ENCODE measurements at places on chromosomes 11 and 22.

GRCh38 chr11:130388607-130389205 lies 39.7 kb downstream of the ADAMTS8 start:
- no peak for DNase-seq

DNA sequence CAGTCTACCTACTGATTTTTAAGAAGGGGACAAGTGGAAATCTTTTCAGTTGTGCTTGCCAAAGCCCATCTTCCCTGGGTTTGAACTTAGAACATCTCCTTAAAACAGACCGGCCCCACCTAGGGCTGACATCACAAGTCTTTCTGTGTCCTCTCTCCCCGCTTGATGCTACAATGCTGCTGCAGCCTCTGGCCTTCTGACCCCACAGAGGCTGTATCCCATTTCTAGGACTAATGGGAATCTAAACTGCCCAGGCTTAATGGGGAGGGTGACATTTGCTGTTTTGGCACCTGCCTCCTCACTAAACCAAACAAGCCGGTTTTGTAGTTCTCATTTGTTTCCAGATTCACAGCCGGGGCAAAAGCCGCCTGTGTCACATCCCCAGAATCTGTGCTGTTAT lies 121.3 kb upstream of the CADM1 start:
- no peak for DNase-seq

- DNase-seq, result no peak
These were observed 32.3 kb upstream of the SORL1 start for GRCh38 chr11:121419836-121420235.

DNA sequence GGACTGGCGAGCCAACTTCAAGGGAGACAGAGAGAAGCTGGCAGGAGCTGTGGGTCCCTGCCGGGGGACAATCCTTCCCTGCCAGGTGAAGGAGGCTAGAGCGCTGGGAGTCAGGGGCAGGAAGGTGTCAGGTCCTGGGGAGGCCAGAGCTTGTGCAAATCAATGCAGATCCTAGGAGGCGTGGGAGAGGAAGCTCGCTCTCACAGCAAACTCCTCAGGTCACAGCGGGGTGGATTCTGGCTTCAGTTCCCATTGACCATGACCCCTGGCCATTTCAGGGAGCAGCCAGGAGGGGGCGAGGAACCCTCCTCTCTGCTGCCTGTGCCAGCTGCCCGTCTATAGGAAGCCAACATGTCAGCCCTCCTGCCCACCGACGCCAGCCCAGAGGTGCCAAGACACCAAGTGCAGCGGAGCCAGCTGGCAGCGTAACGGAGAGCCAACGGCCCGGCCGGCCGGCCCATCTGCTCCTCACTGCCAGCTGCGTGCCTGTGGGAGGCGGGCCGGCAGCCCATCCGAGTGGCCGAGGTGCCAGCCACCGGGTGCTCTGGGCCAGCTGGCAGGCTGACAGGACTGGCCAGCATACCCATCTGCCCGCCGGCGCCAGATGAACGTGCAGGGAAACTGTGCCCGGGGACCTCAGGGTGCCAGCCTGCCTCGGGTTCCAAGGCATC lies 374.8 kb downstream of the MIAT start:
- DNase-seq, result no peak

- no peak for DNase-seq
These were observed 8.2 kb downstream of the PACSIN2 start for GRCh38 chr22:43006753-43007152.

GRCh38 chr22:44287121-44287693 lies 25.5 kb downstream of the SHISAL1 start:
- DNase-seq, result no peak

DNA sequence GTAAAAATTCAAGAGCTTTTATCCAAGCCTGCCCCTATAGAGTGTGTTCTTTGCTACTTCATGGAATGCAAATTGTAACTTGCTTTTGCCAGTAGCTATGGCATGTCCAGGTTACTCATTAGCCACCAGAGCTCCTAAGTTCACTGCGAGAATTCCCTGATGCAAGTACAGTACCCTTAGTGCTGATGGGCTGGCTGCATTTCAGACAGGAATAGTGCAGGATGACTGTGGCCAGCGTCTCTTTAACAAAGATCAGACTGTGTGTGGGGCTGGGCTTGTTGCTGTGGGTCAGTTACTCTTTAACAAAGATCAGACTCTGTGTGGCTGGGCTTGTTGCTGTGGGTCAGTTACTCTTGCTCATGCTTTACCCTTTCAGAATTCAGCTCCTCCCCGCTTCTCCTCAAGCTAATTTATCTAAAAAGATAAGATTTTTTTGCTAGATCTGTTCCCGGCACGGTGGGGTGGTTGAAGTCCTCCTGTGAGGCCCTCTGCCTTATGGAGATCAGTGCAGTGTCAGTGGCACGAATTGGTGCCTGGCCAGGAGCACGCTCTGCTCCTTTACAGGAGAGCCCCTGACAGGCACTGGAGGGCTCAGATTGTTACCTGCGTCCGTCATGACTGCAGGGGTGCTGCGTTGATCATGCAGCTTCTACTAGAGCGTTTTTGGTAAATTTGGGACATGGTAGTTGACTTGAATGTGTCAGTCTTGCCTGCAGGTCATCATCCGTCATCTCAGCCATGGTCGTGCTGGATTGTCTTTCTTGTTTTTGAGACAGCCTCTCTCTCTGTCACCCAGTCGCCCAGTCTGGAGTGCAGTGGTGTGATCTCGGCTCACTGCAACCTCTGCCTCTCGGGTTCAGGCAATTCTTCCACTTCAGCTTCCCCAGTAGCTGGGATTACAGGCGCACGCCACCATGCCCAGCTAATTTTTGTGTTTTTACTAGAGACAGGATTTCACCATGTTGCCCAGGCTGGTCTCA lies 27.0 kb downstream of the AP2A2 start:
- no peak for DNase-seq

GRCh38 chr11:70951139-70951804 lies 301.1 kb downstream of the SHANK2 start:
- no peak for DNase-seq

- DNase-seq, result no peak
These were observed 8.0 kb downstream of the PHRF1 start for GRCh38 chr11:584287-584686.

- DNase-seq, result no peak
These were observed 23.0 kb downstream of the LIMK2 start for GRCh38 chr22:31235081-31235480.

DNA sequence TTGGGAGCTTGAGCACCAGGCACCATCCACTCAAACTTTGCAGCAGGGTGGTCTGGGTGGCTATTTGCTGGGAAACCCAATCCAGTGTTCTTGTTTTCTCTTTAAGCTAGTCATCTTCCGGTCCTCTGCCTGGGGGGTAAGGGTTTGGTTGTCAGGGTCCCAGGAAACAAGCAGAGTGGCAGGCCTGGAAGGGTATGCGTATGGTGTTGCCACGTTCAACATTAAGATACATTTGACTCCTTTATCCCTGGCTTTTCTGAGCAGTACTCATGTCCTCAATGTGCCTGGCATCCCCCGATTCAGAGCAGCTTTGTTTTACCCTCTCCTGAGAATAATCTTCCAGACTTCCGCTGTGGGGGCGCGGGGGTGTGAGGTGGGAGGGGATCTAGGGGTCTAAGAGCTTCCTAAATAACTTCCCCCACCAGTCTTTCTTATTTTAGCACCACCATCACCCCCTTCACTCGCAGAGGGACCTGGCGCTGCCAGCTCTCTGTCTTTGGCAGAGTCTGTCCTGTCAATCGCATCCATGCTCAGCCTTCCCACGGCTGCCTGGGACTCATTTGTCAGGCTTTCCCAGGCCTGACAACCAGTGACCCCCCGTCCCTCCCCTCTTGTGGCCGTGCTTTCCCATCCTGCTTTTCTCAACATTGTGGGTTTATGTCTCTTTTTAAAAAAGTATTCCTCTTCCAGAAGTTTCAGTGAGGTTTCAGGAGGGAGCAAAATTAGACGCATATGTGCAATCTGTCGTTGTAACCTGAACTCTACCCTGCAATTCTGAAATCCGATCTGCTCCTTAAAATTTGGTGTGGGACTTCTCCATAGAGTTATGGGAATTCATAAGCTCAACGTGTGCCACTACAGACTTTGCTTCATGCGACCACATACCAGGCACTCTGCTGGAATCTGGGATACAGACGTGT lies 27.0 kb upstream of the RBFOX2 start:
- DNase-seq, result no peak

DNA sequence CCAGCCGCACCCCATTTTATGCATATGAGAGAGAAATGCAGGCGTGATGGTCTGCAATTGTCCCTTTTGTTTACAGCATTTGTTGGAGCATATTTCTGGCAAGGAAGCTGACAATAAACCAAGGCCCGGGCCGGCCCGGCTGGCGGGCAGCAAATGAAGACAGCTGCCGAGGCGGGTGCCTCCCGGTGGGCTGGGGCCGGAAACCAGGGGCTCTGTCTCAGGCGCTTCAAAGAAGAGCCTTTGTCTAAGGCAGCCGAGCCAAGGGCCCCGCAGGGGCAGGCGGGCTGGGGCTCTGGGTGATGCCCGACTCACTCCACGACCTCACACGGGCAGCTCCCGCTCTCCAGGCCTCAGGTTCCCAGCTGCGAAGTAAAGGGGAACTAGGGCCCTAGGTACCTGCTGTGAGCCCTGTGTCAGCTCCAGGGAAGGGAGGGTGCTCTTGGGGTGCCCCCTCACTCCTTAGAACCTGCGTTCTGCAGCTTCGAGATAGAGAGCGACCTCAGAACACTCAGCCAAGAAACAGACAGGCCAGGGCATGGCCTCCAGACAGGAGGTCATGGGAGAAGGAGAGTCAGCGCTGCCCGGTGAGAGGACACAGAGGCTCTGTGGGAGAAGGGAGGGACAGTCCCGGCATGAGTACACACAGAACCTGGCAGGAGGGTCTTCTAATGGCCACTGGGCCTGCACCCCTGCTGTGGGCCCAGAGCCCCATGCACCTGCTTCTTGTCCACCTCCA lies 2.4 kb downstream of the LINC01488 start:
- no peak for DNase-seq

GRCh38 chr11:35235936-35236666 lies 97.1 kb downstream of the CD44 start:
- peak; percentile 60 for DNase-seq

GRCh38 chr11:113773416-113774173 lies at the start of gene ZW10:
ZW10 (minus strand) TSS chr11:113773692; CDS start chr11:113773666, 26 bp downstream.
- DNase-seq, result peak; percentile 85

DNA sequence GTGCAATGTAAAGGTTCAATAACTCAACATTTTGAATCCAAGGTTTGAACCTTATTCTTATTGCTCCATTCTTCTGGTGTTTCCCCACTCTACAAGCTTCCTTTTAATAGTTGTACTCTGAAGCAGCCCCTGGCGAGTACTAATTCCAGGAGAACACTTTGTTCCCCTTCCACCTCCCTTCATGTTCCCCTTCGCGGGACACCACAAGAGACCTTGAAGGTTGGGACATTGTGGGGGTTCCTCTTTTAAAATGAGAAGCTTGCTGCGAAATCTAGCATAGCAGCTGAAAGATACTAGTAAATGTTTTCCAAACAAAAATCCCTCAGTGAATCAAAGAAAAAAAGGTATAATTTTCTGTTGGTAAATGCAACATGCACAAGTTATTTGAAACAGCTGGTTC lies 626.3 kb upstream of the LRRC4C start:
- DNase-seq, result no peak

DNA sequence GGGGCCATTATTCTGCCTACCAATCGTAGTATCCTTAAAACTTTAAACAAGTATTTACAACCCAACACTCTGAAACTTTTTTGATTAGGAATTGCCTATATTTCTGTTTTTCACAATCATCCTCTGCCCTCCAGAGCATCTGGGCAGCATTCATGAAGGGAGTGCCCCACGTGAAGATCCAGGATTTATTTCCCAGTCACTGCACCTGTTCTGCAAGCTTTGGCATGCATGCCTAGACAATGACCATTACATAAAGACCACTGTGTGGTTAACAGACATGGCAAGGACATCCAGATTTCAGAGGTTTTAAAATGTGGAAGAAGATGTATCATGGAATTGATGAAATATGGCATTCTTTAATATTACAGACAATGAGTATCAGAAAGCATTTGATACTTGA lies 1083.8 kb downstream of the TBC1D22A start:
- DNase-seq, result no peak

GRCh38 chr11:17541330-17541885 lies 2.8 kb downstream of the USH1C start:
- DNase-seq, result no peak

DNA sequence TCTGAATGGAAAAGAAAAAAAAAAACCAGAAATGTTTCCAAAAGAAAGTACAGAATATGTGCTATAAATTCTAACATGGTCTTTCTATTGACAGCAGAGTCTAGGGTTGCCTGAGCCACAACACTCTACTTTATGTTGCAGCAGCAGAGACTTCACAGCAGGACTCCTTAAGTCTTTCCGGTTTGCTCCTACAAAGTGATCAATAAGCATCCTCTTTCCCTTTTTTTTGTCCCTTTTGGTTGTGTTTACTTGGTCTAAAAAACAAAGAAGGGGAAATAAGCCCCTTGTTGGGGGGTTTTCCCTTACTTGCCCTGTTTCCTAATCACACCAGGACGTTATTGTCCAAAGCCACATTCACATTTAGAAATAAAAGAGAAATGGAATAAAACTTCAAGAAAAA lies 163.1 kb upstream of the MPPED2 start:
- DNase-seq, result no peak

GRCh38 chr11:102780491-102780918 lies at the start of gene MMP10:
MMP10 (minus strand) TSS chr11:102780628; CDS start chr11:102780591, 37 bp downstream.
- DNase-seq, result no peak

- DNase-seq, result no peak
These were observed 7.1 kb upstream of the RANBP1 start for GRCh38 chr22:20108757-20109230.

DNA sequence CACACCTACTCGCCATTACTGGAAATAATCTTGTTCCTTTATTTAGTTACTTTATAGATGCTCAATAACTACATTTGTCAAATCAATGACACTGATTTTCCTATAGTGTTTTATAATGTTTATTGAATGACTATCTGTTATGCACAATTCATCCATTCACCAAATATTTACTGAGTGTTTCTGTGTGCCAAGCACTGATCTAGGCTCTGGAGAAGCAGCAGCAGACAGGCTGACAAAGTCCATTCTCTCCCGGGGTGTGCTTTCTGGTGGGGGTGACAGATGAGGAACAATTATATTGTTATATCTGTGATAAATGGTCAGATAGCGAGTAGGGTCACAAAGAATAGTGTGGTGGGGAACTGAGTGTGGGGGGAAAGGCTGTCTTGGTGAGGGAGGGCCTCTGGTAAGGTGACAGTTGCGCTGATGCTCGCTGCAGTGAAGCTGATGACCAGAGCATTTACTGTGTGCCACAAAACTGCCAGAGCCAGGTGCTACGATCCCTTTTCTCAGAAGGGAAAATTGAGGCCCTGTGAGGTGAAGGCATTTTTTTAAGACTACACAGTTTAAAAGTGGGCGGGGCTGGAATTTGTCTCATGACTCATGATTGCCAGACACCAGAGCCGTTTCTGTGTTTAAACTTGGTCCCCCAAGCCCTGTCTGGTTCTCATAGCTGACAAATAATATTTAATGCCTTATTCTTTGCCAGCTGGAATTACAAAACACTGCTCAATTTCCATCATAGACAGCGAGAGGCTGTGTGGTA lies 10.2 kb downstream of the PACS1 start:
- peak; percentile 36 for DNase-seq

All from activated CD8-positive, alpha-beta memory T cell treated with anti-CD3 and anti-CD28 coated beads for 4 hours (primary cell).